ENCODE measurements at places on chromosomes 13 and 19. TPM values are rescaled to one million over a fixed set of nuclear protein-coding genes. Genes with fewer than 3 reads are reported as not detected.

Gene FLT3LG
- total RNA-seq: 37.3 TPM

Gene ATP7B
- total RNA-seq: 37.7 TPM

- DNase-seq: no peak
Observed at GRCh38 chr13:46908501-46908900, 11.6 kb upstream of the HTR2A start.

DNA sequence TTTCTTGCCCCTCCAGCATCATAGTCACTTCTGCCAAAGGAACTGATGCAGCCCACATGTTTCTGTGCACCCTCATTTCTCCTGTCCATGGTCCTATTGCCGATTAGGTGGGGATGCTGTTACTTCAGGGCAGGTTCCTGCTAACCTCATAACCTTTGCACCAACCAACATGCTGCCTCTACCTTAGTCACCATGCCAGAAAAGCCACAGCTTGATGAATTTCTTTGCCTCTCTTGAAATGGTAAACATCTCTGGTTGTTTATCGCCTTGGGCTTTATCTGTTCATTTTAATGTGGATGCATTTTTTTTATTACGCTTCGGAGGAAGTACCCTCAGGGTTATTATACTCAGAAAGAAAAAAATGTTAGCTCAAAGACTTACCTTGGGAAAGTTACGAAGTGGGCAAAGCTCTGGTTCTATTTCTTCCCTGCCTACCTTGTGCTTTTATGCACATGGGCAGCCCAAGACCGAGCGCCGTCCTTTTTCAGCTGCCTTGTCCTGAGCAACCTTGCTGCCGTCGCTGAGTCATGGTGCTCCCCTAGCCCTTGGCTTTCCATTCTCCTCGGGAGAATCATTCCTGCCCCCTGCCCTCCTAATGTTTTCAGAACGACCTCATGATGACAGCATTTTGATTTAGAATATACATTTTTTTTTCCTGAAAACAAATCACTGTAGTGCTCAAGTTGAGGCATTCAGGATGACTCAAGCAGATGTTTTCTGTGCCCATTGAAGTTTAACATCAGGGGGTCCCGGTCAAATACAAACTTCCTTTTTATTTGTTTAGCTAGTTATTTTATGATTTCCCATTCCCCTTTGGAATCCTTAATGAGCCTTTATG, 280.0 kb downstream of the SHISA2 start:
- DNase-seq: no peak

DNA sequence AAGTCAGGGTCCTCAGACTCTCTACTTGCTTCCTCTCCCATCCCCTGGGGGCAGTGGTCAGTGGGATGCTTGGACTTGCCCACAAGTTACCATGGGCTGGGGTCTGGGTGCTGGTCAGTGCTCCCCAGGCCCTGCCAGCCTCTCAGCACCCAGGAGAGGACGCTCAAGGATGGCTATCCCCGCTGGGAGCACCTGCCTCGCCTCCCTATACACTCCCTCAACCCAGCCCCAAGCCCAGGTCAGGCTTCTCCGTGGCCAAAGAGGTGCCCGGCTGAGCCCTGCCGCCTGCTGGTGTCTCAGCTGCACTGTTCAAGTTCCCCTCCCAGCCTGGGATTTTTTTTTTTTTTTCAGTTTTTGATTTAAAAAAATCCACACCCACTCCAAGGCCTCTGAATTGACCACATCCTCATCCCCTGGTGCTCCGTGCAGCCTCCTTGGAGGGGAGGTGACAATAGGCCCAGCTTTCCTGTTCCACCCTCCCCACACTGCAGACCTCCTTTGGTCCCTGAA, 10.8 kb downstream of the F2RL3 start:
- no peak for DNase-seq

DNA sequence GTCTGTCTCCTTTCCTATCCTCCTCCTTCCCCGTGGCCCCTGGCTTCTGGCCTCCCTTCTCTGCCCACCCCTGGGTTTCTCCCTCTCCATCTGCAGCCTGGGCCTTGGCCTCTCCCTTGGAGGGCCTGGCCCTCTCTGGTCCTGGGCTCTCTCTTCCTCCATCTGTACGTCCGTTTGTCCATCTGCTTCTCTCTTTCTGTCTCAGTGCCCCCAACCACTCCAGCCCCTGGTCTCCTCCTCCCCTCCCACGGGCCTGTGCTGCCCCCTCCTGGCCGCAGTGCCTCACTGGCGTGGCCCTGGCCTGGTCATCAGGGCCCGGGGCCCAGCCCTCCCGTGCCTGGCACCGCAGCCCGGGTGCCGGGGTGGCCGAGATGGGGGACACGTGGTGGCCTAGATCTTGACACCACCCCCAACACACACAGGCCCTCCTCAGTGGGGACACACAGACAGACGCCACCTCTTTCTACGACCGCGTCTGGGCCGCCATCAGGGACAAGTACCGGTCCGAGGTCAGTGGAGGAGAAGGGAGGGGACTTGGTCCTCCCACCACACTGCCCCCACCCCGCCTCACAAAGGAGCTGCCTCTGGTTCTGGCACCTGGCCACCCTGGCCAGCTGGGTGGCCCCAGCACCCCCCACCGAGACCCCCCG, 11.3 kb downstream of the PRKCSH start:
- no peak for DNase-seq

GRCh38 chr13:78160793-78161192, 242.2 kb upstream of the EDNRB start:
- DNase-seq: no peak

DNA sequence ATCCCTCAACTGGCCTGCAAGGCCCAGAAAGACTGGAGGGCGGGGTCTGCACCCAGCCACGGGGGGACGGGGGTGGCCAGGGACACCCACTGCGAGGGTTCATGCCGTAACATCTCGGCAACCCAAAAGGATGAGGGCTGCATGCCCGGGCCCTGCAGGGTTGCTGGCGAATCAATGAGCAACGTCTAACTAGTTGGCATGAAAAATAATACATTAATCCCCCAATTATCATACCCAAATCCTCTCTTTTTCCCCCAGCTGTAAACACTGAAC, 232.2 kb downstream of the TUBA3C start:
- DNase-seq: no peak

DNA sequence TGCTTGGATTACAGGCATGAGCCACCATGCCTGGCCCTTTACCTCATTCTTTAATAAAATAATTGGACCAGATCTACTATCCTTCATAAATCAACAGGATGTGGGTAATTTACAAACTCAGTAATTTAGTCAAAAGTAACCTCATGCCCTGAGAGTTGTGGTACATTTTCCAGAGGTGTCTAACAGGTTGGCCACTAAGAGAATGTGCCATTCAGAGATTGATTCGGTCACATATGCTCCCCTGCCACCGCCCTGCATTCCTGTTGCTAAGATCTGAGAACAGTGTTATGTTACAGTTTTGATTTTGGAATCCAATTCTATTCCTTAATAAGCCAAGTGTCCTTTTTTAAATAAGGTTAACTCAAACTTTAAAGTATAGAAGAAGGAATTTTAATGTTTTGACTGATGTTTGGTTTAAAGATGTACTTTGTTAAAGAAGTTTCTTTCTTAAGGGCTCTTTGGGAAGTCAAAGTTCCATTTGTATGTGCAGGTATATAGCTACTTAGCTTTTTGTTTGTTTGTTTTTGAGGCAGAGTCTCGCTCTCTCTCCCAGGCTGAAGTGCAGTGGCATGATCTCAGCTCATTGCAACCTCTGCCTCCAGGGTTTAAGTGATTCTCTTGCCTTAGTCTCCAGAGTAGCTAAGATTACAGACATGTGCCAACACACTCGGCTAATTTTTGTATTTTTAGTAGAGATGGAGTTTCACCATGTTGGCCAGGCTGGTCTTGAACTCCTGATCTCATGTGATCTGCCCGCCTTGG, 29.2 kb downstream of the PHF11 start:
- DNase-seq: no peak

GRCh38 chr19:13079542-13079986, 23.1 kb downstream of the LYL1 start:
- no peak for DNase-seq

GRCh38 chr19:3949997-3950859, 17.4 kb downstream of the NMRK2 start:
- DNase-seq: no peak

DNA sequence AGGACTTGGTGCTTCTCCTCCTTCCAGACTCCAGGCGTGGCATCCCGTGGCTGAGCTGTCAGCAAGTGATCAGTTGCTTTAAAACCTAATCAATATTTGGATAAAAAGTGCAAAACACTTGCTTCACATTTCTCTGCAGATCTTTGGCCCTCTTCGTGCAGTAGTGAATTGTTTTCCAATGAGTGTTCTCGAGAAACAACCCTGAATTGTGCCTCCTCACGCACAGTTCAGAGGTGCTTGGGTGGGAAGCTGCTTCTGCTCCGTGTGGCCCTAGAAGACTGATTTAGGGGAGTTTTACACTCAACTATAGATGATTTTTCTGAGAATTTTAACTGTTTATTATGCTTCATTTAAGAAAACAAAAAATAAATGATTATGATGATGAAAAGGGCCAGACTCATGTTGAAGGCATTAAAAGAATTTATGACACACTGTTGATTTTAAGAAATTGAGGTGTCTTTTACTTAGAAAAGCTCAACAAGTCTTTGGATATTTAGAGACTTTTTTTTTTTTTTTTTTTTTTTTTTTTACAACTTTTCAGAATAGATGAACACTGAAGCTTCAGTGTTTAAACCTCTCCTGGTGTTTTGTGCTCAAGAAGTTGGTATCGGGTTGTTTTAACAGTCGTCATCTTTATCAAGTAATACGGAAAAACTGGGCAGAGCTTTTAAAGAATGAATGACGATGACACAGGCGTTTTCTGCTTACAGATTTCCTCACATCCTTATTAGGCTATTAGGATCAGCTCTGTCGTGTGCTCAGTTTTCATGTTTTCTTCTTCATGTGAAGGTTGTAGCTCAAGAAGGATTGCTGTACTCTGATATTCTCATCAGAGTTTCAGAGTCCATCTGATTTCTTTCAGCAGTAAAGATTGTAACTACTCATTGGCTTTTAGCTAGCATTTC, 39.5 kb upstream of the TEX29 start:
- peak; percentile 63 for DNase-seq

DNA sequence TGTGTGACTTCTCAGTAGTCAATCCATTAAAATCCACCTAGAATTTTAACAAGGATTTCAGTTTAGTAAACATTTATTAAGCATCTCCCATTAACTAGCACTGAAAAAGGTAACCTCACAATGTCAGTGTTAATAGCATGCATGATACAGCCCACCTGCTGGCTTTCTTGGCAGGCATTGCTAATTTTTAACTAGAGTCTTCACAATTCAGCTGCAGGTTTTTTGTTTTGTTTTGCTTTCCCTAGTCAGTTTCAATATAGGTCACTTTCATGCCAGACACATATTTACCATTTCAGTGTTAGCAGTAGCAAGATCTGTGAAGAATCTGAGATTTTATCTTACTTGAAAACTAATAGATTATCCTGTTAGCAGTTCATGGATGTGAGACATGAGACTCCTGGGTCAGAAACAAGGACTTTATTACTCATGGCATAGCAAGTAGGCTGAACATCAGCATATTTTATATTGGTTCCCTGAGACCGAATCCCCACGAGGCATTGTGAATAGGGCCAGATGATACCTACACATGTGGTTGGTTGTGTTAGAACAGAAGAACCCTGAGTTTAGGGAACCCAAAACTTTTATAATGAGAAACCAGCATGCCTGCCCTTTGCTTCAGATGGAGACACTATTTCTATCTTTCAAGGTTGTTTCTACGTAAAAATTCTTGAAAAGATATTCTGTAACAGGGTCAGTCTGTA, 198.0 kb upstream of the HTR2A start:
- DNase-seq: no peak

GRCh38 chr19:7006135-7006704, 15.0 kb downstream of the MBD3L2B start:
- DNase-seq: no peak

DNA sequence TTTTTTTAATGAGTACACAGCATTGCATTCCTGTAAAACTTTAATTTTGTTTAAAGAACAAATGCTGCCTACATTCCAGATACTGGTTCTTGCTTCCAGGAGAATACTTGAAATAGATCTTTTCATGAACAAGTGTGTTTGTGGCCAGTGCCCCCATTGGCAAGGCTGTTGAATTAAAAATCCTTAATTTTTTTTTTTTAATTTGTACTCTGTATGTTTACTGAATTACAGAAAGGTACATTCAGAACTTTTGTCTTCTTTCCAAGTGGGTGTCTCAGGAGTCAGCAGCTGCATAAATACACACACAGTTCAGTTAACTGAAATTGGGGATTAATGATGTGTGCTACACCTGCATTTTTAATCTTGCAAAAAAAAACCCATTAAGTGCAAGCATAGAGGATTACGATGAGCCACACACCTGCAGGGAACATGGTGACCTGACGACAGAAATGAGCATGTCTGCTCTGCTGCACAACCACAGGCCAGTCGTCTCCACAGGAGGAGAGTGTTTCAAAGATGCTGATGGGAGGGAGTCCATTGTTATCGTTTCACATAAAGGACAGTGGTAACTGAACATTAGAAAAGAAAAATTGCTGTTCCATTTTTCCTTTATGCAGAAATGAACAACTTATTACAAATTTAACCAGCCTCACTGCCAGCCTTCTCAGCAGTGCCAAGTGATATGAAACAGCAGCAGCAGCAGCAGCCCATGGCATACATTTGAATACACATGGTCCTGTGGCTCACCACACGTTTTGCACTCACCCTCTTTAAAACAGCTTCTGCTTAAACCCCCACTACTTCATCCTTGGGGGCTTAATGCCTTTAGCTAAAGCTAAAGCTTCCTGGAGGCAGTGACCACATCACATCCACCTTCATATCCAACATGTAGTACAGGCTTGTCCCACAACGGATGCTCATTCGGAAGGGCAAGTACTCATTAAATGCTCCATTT, 72.3 kb upstream of the RFC3 start:
- DNase-seq: no peak

GRCh38 chr13:52162279-52163101, 3.1 kb upstream of the NEK3 start:
- DNase-seq: no peak

DNA sequence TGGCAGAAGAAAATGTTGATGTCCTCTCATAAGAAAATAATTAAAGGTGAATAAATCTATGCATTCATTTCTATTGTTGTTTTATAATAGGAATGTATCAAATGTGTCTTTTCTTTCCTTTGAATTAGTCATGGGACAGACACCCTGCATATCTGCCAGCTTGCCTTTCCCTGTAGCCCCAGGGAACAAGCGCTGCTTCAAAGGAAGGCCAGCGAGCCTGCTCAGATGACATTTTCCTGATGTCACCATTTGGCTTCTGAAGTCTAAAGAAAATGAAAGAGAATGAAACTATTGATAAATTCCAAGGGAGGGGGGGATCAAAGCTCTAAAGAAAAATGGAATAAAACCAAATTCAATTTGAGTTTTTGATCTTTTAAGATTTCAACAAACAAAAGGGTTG, 574.8 kb downstream of the IRS2 start:
- no peak for DNase-seq

Data from ascending aorta (tissue), 2 donors.